ENCODE measurements at places on chromosomes 1 and 21.

GRCh38 chr1:236095705-236096520 lies 31.0 kb upstream of the NID1 start:
- DNase-seq = no peak

GRCh38 chr1:68221980-68222373 lies 10.3 kb downstream of the WLS start:
- DNase-seq = no peak

GRCh38 chr1:171426645-171427044 lies 58.7 kb upstream of the PRRC2C start:
- no peak for DNase-seq

DNA sequence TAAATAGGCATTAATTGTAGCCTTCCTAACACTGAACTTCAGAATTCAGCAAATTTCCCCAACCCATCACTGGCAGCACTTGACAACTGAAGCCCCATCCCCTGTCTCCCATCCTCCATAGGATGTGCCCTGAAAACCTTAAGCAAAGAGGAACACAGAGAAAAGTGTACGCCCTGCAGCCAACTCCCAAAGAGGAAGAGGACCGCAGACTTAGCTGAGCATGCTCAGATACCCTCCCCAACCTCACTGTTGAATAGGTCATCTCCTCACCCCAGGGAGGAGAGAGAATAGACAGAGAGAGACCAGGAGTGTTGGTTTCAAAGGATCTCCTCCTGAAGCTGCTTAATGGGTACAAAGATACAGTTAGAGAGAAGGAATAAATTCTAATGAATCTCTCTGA lies 50.5 kb downstream of the CD2 start:
- no peak for DNase-seq

GRCh38 chr1:15592285-15592684 lies 7.4 kb upstream of the AGMAT start:
- DNase-seq = no peak

- DNase-seq = no peak
Observed at GRCh38 chr1:226659641-226660040, 79.4 kb downstream of the ITPKB start.

DNA sequence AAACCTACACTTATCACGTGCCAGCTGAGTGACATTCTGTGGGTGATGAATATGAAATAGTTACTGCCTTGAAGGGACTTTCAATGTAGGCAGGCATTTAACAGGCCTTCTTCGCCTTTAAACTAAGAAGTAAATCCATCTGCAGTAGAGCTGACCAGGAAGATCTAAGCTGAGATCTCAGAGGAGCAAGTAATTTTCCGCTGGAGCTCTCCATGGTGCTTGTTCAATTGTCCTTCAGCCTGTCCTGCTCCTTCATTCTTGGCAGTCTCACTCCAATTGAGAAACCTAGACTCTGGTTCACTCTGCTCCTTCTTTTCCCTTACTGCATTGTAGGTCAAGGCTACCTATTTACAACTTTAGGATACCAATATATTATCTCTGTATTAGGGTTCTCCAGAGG lies 183.5 kb downstream of the HMCN1 start:
- no peak for DNase-seq

- DNase-seq = no peak
Observed at GRCh38 chr1:219661464-219662092, 48.7 kb upstream of the ZC3H11B start.

GRCh38 chr1:113872219-113872935 lies 865 bp upstream of the PTPN22 start:
- DNase-seq = no peak

DNA sequence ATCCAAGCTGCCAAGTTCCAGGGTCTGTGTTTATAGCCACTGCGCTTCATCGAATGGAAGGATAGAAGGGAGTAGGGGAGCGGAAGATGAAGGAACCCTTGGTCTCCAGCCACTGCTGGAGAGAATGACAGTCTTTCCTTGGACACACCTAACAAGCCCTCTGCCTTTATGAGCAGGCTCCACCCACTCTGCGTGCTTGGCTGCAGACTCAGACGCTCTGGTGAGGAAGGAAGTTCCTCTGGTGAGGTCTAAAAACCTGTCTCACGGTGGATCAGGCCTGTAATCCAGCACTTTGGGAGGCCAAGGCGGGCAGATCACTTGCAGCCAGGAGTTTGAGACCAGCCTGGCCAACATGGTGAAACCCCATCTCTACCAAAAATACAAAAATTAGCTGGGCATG lies 55.4 kb downstream of the MATN1 start:
- DNase-seq = no peak

DNA sequence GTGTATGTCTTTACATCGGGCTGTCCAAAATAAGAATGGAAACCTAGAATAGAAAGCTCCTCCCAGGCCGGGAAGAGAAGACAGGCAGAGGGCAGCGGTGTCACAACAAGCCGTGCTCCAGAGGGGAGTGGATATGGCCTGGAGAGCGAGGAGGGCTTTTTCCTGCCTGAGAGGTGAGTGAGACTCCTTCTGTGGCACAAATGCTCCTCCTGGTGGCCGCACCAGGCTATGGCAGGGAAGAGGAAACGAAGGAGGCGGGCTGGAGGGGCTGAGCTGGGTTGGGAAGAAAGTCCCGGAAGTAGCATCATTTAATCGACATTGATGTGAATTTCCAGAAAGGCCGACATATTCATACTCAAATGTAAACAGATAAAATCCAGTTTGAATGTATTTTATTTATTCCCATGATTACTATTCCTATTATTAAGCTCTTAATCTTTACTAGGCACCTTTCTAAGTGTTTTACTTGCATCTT lies 54.7 kb downstream of the MEF2D start:
- peak; percentile 89 for DNase-seq

DNA sequence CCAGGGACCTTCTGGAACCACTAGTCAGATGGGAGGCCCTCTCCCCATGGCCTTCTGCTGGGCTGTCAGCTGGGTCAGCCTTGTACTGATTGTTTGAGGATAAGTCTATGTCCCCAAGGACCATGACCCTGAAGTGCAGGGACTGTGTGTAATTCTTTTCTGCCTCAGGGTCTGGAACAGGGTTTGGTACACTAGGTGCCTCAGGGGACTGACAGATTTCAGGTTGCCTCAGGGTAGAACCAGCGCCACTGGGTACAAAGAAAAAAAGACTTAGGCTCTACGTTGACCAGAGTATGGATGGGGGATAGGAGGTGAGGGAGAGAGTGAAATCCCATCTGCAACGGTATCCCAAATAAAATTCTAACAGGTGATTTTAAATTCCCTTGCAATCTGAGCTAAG lies 3.0 kb downstream of the KDF1 start:
- DNase-seq = no peak

DNA sequence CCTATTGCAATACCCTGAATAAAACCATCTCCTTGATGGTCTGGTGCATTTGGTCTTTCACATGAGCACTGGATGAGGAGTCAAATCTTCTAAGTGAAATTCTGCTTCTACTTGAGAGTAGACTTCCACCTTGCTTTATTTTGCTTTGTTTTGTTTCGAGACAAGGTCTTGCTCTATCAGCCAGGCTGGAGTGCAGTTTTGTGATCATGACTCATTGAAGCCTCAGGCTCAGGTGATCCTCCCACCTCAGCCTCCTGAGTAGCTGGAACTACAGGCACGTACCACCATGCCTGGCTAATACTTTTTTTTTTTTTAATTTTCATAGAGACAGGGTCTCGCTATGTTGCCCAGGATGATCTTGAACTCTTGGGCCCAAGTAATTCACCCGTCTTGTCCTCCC lies 65.8 kb upstream of the F3 start:
- DNase-seq = no peak

DNA sequence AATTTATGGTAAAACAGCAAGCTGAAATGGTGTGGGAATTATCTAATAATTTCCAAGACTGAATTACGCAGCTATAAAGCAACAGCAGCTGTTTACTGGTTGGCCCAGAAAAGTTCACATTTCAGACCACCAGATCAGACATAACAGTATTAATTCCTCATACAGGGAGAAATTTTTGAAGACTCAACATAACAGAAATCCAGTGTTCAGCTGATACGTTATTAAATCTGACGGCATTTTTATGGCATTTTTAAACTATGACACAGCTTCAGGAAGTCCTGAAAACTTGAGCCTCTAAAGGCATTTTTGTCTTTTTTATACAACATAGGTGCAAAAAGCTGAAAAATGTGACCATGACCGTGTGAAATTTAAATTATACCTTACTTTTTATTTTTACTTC lies 91.2 kb downstream of the APP start:
- no peak for DNase-seq

- no peak for DNase-seq
Observed at GRCh38 chr1:226135059-226135651, 51.4 kb downstream of the ACBD3 start.

- peak; percentile 68 for DNase-seq
Observed at GRCh38 chr21:42527489-42528158, 14.0 kb downstream of the SLC37A1 start.

DNA sequence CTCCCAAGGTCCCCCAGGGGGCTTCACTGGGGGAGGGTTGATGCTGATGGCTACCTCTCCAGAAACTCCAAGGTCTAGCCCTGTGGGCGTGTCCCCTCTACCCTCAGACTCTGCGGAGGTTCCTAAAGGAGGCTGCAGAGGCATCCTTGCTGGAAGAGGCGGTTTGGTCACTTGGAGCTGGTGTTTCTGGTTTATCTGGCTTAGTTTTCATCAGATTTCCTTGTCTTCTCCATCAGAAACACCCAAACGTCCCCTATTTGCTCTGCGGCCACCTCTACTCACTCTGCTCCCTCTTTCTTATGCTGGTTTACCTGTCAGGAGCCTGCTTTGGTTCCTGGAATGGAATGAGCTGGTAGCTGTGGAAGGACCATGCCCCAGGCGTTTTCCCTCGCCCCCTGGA lies 2.5 kb downstream of the PKP1 start:
- no peak for DNase-seq

DNA sequence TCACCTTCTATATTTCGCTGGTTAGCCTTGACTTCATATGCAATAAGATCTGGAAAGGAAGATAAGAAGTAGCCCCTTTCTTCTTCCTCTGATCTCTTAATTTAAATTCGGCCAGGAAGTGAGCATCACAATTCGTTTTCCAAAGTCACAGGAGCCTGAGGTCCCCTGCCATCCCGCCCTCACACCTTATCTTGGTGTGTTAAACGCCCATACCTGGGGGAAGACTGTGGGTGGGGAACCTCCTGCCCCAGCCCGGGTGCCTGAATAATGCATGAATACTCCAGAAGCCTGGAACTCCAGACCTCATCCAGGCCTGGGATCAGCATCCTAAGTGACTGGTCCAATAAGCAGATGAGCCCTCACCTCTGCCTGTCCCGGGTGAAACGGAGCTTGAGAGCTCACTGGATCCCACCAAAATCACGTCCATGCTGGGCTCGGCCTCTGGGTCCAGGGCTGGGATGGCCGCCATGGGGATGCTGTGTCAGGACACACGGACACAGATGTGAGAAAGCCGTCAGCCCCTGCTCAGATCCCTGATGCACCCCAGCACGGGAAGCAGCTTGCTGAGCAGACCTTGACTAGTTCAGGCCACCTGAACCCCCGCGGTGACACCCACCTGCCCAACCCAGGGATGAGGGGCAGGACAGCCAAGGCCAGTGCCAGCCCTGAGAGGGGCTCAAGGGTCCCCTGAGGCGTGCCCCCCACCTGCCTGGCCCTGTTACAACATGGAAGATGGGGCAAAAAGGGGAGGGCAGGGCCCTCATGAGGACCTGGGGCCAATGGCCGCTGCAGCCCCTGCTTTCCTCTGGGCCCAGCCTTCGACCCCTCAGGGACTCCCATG lies 686 bp downstream of the DNMT3L start:
- DNase-seq = no peak

DNA sequence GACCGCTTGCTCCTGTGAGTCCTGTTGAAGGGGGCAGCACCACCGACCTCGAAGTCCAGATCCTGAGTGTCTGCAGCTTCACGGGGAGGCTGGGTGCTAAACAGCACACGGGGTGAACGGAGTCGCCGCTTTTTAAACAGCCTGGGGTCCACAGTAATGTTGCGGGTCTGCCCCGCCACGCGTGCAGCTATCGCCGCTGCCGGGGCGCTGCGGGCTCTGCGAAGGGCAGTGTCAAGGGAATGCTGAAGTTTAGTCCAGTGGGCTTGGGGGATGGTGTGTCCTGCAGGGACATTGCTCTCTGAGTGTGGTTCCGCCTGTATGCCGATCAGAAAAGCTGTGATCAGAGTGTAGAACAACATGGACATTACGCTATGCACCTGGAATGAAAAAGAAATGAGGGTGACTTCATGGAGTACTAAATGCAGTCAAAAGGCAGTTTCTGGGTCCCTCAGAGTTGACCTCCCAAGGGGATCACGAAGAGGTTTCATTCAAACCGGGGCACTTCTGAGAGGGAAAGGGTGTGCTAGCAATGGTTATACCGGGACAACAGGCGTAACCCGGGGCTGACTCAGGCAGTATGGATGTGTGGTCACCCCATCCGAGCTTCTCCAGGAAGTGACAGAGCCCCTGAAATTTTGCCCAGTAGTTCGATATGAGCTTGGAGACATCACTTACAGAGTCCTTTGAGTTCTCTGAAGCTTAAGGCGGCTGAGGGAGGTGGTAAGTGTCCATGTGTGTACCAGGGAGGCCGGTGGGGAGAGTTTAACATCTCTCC lies 51.4 kb downstream of the NGF start:
- DNase-seq = no peak

DNA sequence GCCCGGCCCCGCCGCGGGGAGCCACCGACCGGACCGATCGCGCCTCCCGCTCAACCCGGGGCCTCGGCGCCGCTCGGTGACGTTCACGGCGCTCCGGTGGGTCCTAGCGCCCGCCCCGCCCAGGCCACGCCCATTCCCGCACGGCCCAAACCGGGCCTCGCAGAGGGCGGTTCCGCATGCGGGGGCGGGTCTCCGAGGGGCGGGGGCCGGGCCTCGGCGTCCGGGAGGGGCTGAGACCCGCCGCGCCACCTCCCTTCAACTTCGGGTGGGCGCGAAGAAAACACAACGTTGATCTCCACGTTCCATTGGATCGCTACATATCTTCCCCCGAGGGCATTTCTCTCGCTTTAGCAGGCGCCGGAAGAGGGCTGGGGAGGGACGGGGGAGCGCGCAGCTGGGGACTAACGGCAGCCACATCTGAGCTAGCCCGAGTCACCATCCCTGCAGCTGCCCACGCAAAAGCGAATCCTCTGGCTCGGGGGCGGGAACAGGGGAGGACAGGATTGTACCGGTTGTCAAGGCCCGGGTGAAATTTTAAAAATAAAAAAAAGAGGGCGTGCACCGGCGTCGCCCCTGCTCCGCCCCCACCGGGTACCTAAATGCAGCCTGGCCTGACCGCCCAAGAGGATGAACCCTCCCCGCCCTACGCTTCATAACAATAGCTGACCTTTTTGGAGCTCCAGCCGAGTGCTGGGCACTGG lies at the start of gene MAD2L2:
MAD2L2 (minus strand) TSS at position 78 of the 701 bp plus-strand sequence. CDS start 547 bp downstream, outside the sequence.
- peak; percentile 95 for DNase-seq

DNA sequence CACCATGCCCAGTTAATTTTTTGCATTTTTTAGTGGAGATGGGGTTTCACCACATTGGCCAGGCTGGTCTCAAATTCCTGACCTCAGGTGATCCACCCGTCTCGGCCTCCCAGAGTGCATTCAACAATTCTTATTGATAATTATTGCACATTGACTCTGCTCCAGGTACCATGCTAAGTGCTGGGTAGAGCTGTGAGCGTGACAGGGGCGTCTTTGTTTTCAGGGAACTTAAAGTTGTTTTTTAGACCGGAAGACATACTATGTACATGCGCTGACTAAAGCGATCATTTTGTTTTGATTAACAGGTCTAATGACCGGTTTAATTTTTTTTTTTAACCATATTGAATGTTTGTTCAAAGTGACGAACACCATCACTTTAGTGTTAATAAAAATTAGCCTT lies 4.0 kb downstream of the CD247 start:
- no peak for DNase-seq

- no peak for DNase-seq
Observed at GRCh38 chr1:244843148-244843978, 7.9 kb downstream of the COX20 start.

GRCh38 chr1:43171312-43171875 lies 696 bp downstream of the EBNA1BP2 start:
- no peak for DNase-seq
